ENCODE measurements at places on chromosomes 1 and 21. TPM values are rescaled to one million over a fixed set of nuclear protein-coding genes. Genes with fewer than 3 reads are reported as not detected.

- DNase-seq = no peak
Measured at GRCh38 chr1:44949286-44949685, 37.1 kb downstream of the EIF2B3 start.

DNA sequence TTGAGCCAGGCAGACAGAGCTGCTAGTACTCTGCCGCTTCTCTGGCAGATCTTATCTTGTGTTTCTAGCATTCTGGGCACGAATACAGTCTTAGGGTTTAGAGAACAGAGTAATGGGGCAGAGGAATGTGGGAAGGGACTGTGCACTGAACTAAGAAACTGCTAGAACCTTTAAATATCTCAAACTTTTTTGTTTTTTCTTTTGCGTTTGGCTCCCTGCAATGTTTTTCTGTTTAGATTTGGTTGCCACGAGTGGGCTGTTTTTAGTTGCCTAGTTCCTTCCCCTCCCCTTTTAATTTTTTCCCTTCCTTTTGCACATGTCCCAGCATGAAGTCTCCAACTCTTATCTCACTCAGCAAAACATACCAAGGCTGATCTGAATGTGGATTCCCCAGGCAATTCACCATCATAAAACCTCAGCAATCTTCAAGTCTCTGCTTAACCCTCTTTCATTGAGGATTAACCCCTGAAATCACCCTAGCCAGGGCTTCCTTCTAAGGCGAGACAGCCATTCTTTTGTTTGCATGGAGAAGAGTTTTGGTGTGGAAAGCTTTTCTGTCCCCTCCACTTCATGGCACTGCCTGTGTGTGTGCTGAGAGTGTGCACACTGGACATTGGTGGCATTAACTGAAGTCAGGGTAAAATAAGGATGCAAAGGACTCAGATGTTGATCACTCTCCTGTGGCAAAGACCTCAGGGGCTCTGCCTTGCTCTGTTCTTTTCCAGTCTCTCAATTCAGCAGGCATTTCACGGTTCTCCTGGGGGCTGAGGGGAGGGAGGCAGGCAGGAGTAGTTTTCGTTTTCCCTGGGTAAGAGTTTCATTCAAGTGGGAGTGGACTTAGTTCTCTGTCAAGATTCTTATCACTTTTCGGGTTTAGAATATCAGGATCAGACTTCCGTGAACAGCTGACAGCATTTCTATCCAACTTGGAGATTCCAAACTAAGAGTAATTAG, 2.8 kb upstream of the ATF3 start:
- DNase-seq = no peak

GRCh38 chr21:15850645-15851044, 120.9 kb downstream of the USP25 start:
- DNase-seq = no peak

- DNase-seq = no peak
Measured at GRCh38 chr1:224535641-224536040, 80.5 kb upstream of the CNIH3 start.

DNA sequence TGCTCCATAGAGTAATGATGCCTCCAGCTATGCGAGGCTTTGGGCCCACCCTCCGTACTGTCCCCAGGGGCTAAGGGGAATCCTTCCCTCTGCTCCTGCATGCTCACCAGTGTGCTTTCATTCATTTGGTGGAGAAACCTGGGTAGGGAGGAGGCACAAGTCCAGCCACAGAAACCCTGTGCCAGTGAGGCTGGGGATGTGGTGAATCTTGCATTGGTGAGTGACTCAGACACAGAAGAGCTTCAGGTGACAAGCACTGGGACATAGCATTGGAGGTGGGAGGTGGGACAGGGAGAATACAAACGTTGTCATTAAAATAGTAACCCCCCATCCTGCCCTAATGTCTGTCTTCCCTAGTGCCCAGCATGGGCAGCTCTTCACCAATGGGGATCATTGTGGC, 5.2 kb downstream of the FCGR2A start:
- DNase-seq = no peak

DNA sequence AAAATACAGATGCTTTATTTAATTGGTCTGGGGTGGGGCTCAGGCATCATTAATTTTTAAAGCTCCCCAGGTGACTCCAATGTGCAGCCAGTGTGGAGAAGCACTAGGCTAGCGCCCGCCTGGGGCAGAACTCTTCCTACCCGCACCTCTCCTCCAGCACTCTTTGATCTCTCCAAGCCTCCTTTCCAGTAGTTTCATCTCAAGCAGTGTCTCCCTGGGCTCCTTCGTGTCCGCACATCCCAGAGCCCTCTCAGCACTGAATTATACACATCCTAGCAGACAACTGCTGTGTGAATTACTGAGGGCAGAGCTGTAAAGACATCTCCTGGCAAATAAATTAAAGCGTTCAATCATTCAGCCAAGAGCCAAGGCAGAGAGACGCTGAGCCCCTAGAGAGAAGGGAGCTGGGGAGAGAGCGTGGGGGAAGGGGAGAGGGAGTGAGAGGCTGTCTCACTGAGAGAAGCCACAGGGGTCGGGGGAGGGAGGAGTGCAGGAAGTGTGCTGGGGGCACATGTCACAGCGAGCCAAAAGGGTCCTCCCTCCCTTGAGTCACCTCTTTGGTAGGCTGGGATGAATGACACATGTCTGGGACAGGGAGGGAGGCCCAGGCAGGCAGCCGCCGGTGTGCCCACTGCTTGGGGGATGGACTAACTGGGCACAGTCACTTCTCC, 21.0 kb upstream of the PARP1 start:
- no peak for DNase-seq

- DNase-seq = no peak
Measured at GRCh38 chr1:209813902-209814301, 8.0 kb upstream of the IRF6 start.

DNA sequence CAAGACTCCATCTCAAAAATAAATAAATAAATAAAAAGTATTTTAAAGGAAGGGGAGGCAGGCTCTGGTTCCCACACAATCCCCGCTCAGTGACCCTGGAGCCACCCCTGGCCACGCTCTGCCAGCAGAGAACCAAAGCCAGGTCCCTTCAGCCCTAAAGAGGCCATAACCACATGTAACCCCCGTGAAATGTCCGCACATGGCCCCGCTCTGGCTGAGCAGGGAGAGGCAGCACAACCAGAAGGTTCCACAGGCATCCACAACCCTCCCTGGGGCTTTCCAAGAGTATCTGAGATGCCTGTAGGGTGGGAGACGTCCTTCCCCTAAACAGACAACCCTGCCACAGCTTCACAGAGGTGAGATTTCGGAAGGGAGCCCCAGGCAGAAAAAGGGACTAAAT, 1.4 kb upstream of the ARF1 start:
- DNase-seq = no peak

DNA sequence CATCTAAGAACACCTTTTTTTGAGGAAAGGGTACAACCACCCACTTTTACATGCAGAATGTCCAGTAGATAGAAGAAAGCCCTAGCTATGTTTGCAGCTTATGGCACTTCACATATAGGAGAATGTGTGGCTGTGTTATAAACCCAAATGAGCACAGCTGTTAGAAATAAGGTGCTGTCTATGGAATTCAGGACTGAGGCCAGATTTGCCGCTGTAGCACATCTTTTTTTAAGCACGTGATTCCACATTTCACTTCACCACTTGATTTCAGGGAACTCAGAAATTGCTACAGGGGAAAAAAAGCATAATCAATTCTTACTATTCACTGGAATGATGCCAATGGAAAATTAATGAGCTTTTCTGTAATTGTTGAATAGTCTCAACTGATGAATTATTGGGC, 147.2 kb upstream of the ADAMTS5 start:
- DNase-seq = no peak

GRCh38 chr1:105626276-105626987, 1430.0 kb upstream of the PRMT6 start:
- DNase-seq = no peak

DNA sequence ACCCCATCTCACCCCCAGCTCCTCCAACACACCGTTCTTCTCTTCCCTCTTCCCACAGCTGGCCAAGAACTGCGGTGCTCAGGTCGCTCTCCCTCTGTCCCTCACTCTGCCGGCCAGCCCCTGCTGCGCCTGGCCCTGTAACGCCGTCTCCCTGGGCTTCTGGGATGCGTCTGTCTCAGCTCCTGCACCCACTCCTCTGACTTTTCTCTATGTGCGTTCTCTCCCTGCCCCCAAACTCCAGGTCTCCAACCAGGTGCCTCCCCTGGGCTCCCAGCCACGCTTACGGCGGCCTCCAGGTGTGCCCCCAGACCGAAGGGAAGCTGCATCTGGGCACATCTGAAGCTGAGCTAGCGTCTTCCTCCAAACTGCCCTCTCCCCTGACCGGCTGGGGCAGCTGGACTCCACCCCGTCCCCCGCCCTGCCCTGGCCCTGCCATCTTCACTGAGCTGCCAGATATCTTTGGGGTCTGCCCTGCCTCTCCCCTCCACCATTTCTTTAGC, 2.6 kb downstream of the KRTAP10-12 start:
- no peak for DNase-seq

DNA sequence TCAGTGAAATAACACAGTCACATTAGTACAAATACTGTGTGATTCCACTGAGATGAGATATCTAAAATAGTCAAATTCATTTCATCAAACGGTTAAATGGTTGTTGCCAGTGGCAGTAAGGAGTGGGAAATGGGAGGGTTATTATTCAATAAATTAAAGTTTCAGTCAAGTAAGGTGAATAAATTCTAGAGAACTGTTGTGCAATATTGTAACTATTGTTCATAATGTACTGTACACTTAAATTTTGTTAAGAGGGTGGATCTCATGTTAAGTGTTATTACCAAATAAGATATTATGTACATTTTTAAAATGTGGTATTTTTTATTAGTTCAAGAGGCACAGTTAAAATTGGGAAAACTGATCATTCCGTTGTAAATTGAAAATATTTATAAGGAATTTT, 463.3 kb upstream of the BRINP3 start:
- DNase-seq = no peak

- DNase-seq = peak; percentile 44
Measured at GRCh38 chr1:58290685-58291372, 255.7 kb downstream of the OMA1 start.

- no peak for DNase-seq
Measured at GRCh38 chr1:6200188-6200809, 904 bp upstream of the RPL22 start.

GRCh38 chr1:245183429-245183828, 28.6 kb downstream of the KIF26B start:
- DNase-seq = no peak

- no peak for DNase-seq
Measured at GRCh38 chr1:6930732-6931300, 145.6 kb downstream of the CAMTA1 start.

GRCh38 chr1:76433526-76433925, 359.0 kb downstream of the ST6GALNAC3 start:
- DNase-seq = no peak

DNA sequence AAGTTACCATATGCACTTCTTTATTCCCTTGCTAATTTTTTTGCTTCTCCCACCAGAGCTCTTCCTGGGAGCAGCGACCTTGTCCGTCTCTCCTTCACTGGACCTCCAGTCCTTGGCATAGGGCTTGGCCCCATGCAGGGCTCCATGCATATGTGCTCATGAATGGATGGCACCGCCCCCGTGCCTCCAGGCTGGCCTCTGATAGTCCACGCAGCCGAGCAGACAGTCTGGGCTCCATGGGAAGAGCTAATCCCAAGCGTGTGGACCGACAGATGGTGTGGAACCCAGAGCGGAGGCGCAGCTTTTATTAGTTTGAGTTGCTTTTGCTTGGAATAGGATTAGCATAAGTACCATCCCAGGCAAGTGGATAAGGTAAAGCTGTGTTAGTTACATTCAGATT, 41.8 kb downstream of the CDCP2 start:
- DNase-seq = no peak

GRCh38 chr1:214500340-214501055, 50.9 kb downstream of the PTPN14 start:
- DNase-seq = no peak

GRCh38 chr21:41777951-41778815, 11.3 kb upstream of the RIPK4 start:
- DNase-seq = peak; percentile 83

GRCh38 chr21:44456214-44456914, 1.1 kb downstream of the LRRC3 start:
- DNase-seq = no peak

DNA sequence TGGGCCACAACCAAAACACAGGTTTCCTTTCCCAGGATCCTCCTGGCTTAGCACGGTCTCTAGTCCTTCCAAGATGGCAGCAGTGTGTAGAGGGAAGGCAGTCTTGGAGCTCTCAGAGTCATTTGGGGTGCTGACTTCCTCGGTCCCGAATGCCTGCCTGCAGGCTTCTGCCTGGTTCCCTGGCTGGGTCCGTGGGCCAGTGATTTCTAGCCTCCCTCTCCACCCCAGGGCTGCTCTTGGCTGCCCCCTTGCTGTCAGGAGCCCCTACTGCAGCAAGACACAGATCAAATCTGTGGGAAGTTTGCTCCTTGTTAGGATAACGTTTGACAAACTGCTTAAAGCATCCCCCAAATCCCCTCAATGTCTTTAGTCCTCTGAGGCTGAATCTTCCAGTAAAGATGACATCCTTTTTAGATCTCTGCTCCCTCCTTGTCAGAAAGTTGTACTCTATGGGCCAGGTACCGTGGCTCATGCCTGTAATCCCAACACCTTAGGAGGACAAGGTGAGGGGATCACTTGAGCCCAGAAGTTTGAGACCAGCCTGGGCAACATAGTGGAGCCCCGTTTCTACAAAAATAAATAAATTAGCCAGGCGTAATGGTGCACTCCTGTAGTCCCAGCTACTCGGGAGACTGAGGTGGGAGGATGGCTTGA, 272.5 kb downstream of the RRAGC start:
- no peak for DNase-seq

DNA sequence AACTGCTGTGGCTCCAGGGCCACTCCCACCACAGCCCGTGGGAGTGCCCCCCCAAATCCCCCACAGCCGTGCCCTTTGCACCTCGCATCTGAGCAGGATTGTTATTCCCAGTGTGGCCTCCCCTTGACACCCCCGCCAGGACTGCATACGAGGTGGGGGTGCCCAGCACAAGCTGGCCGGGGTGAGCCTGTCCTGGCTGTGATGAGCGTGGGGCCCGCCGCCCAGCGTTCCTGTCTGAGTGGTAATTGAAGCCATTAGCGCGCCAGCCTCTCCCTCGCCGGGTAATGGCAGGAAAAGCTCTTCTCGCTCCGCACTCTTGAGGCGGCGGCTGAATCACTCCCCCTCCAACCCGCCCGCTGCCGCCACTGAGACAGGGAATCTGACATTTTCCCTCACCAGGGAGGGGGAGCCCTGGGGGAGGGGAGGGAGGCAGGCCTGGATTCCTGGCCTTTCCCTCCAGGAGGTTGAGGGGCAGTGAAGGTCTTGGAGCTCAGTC, 27.7 kb downstream of the PTPRF start:
- no peak for DNase-seq

GRCh38 chr1:241688940-241689368, 36.9 kb downstream of the WDR64 start:
- DNase-seq = no peak

GRCh38 chr1:156797212-156797871, 19.3 kb downstream of the SH2D2A start:
- no peak for DNase-seq

The ATXN7L2 gene
- polyA plus RNA-seq = 6.6 TPM

The TTC22 gene
- polyA plus RNA-seq = 4.9 TPM

The HIVEP3 gene
- 7.0 TPM for polyA plus RNA-seq

The FCRL2 gene
- polyA plus RNA-seq = 0.06 TPM

The CENPF gene
- polyA plus RNA-seq = 49.4 TPM

The SYT14 gene
- 0.13 TPM for polyA plus RNA-seq

The GRHL3 gene
- polyA plus RNA-seq = 0.45 TPM

The TBX15 gene
- 2.4 TPM for polyA plus RNA-seq

The F5 gene
- polyA plus RNA-seq = 0.40 TPM

The MNDA gene
- polyA plus RNA-seq = 4.3 TPM

The LIPI gene
- polyA plus RNA-seq = 1.0 TPM

The CYP4A11 gene
- 2.4 TPM for polyA plus RNA-seq

The AMY2A gene
- polyA plus RNA-seq = 0.37 TPM

The THAP3 gene
- 17.1 TPM for polyA plus RNA-seq

The CLK2 gene
- 80.1 TPM for polyA plus RNA-seq

All from right lung (tissue), 10 donors.